ENCODE measurements at places on chromosomes 12 and 14.

DNA sequence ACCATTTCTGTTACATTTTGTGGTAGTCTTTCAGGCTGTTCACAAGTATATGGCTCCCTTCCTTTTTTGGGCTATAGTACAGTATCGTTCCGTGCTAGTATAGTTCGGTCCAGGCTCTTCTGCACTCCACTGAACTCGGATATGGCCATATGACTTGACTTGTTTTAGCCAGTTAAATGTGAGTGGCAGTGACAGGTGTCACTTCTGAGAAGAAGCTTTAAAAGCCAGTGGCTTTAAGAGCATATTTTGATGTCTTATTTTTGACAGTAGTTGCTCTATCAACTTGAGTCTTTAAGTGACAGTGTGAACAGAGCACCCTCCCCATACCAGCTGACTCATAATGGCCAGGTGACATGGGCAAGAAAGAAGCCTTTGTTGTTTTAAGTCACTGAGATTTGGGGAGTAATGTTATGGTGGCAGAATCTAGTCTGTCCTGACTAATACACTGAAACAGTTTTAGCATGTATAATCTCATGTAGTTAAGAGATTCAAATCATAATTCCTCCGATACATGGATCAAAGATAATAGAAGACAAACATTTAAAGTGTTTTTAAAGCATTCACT, 64.6 kb downstream of the ANO4 start:
- no peak for DNase-seq

- no peak for DNase-seq
These were observed 139.4 kb upstream of the KRR1 start for GRCh38 chr12:75650595-75651341.

DNA sequence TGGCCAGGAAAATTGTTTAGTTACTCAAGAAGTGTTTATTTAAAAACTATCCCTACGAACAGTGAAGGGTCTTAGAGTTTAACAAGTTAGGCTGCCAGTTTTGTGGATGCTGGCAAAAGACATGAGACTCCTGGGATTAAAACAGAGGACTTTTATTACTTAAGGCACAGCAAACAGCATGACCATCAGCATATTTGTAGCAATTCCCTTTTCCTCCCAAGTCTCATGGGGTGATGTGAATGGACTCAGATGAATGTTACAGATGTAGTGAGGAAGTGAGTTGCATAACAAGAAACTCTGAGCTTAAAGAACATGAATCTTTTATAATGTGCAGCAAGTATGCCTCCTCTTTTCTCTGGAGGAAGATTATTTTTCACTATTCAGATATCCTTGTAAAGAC, 695.8 kb downstream of the RPS29 start:
- DNase-seq: no peak

GRCh38 chr14:56341766-56342493, 223.7 kb downstream of the PELI2 start:
- DNase-seq: no peak

DNA sequence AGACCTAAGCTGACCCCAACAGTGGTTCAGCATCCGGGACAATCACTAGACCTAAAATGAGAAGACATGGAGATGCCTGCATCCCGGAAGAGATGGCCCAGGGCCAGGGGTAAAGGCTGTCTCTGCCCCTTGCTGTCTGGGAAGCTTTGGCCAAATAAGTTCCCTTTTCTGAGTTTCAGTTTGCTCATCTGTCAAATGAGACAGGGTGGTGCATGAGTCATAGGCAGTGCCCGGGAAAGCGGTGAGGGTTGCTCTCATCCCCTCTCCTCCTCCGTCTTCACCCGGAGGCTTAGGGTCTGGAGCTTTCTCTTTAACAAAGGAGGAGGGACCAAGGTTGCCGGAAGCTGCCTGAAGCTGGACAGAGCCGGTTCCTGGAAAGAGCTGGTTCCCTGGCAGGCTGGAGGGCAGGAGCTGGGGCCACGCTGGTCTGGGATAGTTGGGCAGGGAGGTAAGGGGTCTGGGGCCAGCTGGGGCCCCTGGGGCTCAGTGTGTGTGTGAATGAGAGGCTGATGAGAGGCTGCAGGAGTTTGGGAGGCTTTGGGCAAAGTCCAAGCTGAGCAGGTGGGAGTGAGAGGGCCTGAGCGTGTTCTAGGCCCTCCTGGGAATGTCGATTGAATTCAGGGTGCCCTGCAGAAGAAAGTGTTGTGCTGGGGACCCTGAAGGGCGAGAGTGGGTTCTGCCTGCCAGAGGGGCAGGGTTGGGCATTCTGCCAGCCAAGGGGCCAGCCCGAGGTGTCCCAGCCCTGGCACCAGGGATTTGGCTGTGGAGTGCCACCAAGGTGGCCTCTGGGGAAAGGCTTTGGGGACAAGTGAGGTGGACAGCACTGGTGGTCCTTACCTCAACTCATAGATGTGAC, at the start of gene SDSL:
TSS of gene SDSL (plus strand) at position 351 of the 856 bp plus-strand sequence. CDS start 5,603 bp downstream, outside the sequence.
- peak; percentile 14 for DNase-seq

DNA sequence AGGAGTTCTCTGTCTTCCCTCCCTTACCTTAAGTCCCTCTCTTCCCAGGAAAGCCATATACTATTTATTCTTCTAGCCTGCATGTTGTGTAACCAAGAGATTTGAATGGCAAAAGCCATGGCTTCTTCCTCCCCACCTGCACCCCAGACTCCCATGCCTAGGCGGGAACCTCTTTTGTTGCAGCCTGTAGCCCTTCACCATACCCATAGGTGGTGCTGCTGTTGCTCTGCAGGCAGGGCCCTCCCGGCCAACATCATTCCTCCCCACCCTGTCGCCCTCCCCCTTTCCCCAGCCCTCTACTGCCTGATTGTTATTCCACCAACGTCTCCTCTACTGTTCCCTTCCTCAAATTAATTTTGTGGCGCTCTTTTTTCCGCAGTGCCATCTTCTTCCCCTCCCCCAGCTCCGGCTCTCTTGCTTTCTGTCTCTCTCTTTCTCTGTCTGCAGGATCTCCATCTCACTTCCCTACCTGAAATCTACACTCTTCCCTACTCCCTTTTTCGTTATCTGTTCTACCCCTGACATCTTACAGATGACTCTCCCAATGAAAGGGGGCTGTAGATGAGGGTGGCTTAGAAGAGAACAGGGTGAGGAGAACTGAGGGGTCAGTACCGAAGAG, 13.8 kb downstream of the NGDN start:
- DNase-seq: no peak

DNA sequence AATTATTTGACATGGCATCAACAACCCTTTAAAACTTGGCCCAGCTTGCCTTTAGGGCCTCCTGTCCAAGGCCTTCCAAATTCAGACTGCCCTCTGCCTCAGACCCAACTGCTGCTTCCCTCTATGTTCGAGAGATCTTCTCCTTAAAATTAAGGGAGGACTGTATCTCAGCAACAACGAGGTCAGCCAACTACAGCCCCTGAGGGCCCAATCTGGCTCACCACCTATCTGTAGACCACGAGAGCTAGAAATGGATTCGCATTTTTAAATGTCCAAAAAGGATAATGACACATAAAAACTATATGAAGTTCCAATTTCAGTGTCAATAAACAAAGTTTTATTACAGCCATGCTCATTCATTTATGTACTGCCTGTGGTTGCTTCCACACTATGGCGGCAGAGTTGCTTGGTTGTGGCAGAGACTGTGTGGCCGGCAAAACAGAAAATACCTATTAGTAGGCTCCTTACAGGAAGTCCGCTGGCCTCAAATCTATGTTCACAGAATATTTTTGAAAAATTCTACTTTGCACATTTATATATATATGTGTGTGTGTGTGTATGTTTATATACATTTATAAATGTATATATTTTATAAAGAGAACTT, 1026.9 kb downstream of the BCL11B start:
- no peak for DNase-seq

DNA sequence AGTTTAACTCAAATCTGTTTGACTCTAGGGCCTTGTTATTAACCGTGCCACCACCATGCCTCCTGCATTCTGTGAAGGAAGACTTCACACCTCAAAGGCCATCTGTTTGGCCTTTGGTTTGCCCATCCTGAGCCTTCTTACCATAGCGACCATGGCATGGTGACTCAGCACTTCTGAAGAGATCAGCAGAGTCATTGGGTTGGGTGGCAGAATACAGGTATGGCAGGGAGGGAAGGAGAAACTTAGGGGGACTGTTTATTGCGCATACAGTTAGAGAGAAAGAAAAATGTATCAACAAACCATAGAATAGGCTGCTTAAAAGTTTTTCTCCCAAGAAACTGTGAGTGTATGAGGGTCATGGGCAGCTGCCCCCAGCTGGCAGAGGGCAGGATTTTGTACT, 49.2 kb downstream of the DAD1 start:
- DNase-seq: no peak

- no peak for DNase-seq
These were observed 16.4 kb upstream of the CD27 start for GRCh38 chr12:6428326-6428725.

DNA sequence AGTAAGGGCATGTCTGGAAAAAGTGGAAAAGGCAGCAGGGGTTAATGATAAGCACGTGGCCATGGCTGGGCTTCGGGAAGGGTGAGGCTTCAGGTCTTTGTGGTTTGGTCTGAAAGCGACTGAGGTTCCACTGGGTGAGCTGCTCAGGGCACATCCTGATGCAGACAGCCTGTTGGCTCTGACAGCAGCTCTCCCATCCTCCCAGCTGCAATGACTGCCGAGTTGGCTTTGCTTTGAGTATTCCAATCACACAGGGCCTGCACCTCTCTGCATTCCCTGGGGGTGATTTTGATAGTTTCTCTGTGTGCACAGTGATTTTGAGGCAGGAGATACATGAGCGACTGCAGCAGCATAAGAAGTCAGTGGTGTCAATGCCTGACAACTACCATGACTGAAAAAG, 390.7 kb downstream of the APAF1 start:
- no peak for DNase-seq

DNA sequence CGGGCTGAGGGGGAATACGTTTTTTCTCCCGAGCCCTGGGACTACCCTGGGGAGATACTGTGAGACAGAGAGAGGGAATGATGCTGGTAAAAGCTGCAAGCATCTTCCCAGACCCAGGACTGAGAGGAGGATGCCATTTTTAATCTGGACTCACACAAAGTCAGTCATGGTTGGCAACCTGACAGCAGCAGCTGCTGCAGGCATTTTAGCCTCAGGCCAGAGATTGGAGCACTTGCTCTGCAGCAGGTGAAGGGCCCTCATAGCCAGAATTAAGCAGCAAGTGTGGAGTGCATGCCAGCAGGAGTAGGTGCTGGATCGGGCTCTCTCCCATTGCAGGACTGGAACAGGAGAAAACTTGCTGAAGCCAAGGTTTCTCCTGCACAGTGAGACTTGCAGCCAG, 361.1 kb upstream of the CLEC14A start:
- no peak for DNase-seq

DNA sequence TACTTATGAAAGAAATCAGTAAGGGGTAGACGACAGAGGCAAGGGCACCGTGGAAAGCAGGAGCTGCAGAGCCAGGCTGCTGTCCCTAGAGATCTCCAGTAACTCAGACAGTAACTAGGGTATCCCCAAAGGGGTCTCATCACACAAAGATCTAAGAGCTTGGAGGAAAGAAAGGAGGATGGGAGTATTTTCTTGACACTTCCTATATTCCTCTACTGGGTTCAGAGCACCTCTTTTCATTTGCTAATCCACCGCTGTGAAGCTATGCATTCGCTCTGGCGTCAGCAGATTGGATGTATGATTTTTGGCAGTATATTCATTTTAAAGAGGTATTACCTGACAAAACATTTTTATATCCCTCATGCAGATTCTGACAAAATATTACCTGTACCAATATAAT, 12.6 kb downstream of the USP44 start:
- DNase-seq: no peak

DNA sequence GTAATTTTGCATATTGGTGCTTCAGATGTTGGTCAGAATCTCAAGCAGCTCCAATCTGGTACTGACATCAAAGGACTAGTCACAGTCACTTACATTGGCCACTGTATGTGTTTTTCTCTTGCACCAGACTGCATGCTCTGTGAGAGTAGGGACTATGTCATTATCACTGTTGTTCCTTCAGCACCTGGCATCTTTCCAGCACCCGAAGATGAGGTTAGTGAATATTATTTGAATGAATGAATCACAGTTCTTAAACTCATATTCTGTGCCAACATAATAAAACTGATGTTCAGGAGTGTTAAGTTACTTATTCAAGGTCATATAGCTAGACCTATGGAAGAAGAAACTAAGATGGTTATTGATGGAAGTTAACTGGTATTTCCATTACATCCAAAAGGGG, 204.5 kb upstream of the TBX3 start:
- no peak for DNase-seq

DNA sequence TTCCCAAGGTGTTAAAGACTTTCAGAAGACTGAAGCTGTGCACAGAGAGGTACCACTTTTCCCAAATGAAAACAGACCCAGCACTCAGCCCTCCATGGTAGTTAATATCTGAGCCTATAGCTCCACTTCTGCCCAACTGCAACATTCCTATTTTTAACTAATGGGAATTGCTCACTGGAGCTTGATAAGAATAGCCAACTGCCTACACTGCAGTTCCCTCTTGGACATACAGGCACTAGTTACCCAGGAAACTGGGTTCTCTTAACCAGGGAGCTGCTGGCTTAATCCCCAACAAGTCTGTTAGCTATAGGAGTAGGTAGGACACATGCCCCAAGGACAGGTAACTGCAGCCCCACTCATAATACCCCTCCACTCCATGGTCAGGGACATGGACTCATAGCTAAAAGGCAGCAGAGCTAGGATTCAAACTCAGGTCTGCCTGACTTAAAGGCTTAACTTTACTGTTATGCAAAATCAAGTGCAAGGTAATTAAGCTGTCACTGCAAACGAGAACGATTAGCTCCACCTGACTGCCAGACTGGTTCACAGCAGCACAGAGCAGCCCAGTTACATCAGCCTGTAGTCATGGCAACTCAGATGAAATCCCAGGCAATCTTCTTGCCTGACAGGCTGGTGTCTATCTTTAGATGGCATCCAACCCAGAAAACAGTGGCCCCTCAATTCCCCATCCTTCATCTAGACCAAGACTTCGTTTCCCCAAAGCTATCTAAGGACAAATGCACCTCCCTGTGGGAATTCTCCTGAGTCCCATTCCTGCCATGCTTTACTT, 77.1 kb upstream of the ACTN1 start:
- DNase-seq: no peak

GRCh38 chr12:103791350-103791920, 49.6 kb downstream of the NT5DC3 start:
- DNase-seq: no peak

- no peak for DNase-seq
These were observed 10.1 kb downstream of the AKAP6 start for GRCh38 chr14:32339188-32339587.

- no peak for DNase-seq
These were observed 81.0 kb downstream of the RPS29 start for GRCh38 chr14:49505041-49505766.

DNA sequence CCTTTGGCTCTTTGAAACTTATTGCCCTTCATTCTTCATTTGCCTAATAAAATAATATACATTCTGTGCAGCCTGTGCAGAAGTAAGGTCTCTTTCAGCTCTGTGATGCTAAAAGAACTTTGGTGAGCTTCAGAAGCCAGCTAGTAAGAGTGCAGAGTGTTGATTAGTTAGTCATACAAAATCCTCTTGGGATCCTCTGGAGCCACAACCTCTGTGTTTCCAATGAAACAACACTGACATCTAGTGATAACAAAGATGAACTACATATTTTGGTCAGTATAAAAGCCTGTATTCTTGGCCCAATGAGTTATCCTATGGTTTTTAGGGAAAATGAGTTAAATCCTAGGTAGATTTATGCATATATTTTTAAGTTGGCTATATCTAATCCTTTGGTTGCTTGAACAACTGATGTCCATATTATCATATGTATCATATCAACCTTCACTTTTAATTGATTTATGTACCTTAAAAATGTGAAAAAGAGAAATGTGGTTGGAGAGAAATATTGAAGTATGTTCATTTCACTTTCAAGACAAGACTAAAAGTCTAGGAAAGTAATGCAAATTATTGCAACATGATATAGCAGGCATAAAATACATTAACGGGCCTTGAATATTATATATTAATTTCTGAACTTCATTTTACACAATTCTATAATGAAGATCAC, 158.4 kb downstream of the KLHL28 start:
- no peak for DNase-seq

All from cortex of kidney (tissue), 1 donor.